ENCODE measurements at places on chromosomes 2 and 18. TPM values are rescaled to one million over a fixed set of nuclear protein-coding genes. Genes with fewer than 3 reads are reported as not detected.

The ABCG8 gene
- total RNA-seq = not detected

The IL36A gene
- total RNA-seq = not detected

The RELCH gene
- 46.1 TPM for total RNA-seq

The LCLAT1 gene
- 4.0 TPM for total RNA-seq

The LRRTM1 gene
- total RNA-seq = not detected

The UGT1A7 gene
- not detected for total RNA-seq

The TSPYL6 gene
- not detected for total RNA-seq

The DQX1 gene
- total RNA-seq = not detected

The MREG gene
- total RNA-seq = 4.0 TPM

The POTEI gene
- total RNA-seq = not detected

The PROC gene
- total RNA-seq = not detected

The AP1S3 gene
- 9.3 TPM for total RNA-seq

The ODC1 gene
- 55.3 TPM for total RNA-seq

The FAM161A gene
- total RNA-seq = 3.2 TPM

The ANO7 gene
- 0.66 TPM for total RNA-seq
